ENCODE measurements at places on chromosomes 7 and 10.

- DNase-seq, result no peak
Observed at GRCh38 chr10:36091007-36091406, 448.9 kb upstream of the FZD8 start.

DNA sequence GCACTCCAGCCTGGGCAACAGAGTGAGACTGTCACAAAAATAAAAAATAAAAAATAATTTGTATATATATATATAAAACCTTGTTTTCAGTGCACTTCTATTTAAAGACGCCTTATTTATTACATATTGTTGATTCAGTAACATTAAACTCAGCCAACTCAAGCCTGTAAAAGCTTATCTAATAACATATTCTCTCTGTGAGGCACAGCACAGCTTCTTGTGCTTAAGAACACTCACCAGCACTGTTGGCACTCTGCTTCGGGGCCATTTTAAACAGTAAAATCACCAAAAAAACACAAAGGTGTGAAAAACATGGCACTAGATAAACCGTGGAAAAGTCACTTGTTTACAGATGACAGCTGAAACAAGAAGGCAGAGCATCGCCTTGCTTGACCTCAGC lies 89.0 kb upstream of the C10orf90 start:
- DNase-seq, result no peak

GRCh38 chr7:107902381-107902780 lies 11.4 kb downstream of the DLD start:
- DNase-seq, result no peak

GRCh38 chr10:133085251-133086125 lies 2.2 kb upstream of the ADGRA1 start:
- no peak for DNase-seq

DNA sequence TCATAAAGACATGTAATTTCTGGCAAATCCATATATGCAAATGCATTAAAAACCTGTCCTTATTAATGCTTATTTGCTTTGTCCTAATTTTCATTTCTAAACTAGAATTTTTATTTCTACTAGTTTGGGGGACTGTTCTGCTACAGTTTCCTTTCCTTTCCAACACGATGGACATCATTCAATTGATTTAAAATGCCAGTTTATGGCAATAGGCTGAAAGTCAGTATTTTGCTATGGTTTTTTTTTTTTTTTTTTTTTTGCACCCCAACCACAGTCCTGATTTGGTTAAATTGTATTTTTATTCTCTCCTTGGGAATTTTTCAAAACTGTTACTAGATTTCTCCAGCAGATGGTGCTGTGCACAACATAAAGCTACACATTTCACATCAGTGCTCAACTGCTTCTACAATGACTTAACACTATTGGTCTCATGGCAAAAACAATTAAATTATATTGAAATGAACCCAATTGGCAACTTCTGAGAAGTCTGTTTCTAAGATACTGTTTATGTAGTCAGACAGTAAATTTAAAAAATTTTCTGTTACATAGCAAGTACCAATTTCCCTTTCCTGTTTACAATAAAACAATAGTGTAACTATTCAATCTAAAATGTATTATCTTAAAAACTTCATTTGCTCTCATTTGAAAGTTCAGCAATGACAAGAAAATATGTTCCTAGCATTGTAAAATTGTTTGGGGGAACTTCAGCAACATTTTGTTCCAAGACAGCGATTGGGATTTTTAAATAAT lies 193.8 kb upstream of the CCDC6 start:
- peak; percentile 48 for DNase-seq

- DNase-seq, result no peak
Observed at GRCh38 chr7:81704595-81704994, 65.3 kb downstream of the HGF start.

Data from thymus (tissue), 14 donors.